NCI-H146 (cell line): ENCODE measurements at places on chromosomes 4 and X.

- no peak for DNase-seq
Measured at GRCh38 chrX:2351999-2352995, 148.5 kb downstream of the DHRSX start.

DNA sequence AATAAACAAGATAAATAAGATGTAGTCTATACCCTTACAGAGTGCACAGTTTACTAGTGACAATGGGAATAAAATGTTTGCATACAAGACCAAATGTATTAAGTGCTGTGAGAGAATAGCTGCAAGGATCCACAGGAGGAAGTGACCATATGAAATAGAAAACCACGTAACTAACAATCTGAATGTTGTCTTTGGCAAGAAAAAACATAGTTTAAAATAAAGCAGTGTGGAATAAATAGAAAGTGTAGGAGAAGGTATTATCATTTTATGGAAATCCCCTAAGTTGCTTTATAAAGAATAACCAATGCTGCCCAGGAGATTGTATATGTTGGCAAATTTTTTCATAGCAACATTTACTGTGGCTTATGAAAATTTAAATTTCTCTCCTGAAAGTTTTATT is 116.1 kb downstream of the PCDH7 start:
- no peak for DNase-seq

- no peak for DNase-seq
Measured at GRCh38 chr4:107037199-107037584, 1.1 kb upstream of the DKK2 start.

DNA sequence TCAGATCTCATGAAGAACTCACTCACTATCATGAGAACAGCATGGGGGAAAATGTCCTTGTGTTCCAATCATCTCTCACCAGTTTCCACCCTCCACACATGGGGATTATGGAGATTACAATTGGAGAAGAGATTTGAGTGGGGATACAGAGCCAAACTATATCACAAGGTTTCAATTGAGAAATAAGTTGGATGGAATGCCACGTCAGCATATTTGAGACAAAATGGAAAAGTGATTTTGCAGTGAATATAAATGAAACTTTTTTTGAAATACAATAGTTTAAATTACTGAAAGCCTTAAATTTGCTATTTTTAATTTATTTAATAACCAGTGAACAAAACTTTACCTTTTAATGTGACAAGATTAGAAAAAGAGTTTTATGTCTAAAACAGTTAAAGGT is 494.1 kb downstream of the PRR32 start:
- no peak for DNase-seq

- DNase-seq: no peak
Measured at GRCh38 chr4:1179089-1179441, 6.7 kb upstream of the SPON2 start.

- DNase-seq: no peak
Measured at GRCh38 chr4:187090401-187090800, 366.7 kb upstream of the FAT1 start.

GRCh38 chr4:47640911-47641310 is 155.8 kb downstream of the ATP10D start:
- DNase-seq: no peak

GRCh38 chr4:107094976-107095375 is 58.9 kb upstream of the DKK2 start:
- no peak for DNase-seq

DNA sequence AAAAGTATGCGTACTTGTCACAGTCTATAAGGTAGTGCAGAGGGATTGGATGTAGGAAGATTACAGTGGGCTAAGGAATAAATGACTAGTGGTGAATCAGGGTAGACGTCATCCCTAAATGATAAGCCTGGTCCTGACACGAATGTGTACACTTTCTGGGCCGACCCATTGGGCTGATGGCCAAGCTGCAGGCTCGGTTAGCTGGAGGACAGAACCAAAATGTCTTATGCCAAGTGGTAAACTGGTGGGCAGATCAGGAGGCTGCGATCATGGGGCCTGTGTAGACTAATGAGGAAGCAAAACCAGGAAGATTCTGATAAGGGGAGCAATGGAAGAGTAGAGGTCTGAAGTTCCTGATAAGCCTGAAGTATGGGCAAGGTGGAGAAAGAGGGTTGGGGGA is 272.8 kb upstream of the GATB start:
- no peak for DNase-seq

- no peak for DNase-seq
Measured at GRCh38 chrX:71225009-71225408, 2.0 kb downstream of the GJB1 start.

GRCh38 chr4:83865417-83866150 is 329.7 kb downstream of the GPAT3 start:
- no peak for DNase-seq

GRCh38 chr4:1758306-1759121 is 34.6 kb upstream of the FGFR3 start:
- no peak for DNase-seq

DNA sequence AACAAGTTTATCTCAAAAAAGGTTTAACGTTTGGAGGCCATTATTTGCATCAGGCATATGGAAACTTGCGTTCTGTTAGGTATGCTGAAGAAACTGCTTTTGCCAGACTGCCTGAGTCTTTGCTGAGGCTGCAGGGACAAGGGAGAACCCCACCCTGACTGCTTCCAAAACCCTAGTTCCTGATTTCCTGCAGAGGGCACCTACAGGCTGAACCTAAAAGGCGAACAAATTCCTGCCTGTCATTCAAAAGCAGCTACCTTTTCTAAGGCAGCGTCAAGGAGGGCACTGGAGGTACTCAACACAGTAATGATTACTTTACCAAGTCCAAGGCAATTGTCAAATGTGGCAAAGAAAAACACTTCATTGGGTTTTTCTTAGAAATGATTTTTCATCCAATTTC is 578 bp upstream of the CORIN start:
- no peak for DNase-seq
